ENCODE measurements at places on chromosomes 1 and 21. TPM values are rescaled to one million over a fixed set of nuclear protein-coding genes. Genes with fewer than 3 reads are reported as not detected.
A peak's percentile ranks its signal among the peaks of the same experiment; 100 is the strongest.

- DNase-seq = peak; percentile 86
Observed at GRCh38 chr1:182330303-182330702, 61.3 kb downstream of the GLUL start.

DNA sequence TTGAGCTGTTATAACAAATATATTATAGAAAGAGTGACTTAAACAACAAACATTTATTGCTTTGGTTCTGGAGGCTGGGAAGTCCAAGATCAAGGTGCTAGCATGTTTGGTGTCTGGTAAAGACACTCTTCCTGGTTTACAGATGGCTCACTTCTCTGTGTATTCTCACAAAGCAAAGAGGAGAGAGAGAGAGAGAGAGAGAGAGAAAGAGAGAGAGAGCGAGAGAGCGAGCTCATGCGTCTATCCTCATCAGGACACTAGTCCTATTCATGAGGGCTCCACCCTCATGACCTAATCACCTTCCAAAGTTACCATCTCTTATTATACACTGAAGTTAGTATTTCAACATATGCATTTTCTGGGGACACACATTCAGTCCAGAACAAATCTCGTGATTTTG is 32.7 kb upstream of the PCP4 start:
- DNase-seq = no peak

GRCh38 chr1:198889101-198889500 is 250.3 kb downstream of the PTPRC start:
- no peak for DNase-seq

DNA sequence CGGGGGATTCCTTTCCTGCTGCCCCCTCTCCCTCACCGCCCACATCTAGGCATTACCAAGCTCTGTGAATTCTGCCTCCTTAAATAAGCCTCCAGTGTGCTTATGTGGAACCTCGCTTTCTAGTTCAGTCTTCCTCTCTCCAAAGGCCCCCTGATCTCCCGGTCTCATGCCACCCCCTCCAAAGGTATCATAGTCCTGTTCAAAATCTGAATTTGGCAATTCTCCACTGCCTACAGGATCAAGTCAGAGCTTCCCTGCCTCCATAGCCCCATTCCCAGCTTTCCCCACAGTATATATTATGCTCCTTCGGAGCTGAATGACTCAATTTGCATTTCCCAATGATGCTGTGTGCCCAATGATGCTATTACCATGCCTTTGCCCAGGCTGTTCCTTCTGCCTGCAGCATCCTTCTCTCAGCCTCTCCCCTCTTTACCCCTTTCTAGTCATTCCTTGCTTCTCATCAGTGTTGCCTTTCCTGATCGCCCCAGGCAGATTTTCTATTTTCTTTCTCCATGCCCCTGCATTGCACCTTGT is 1.7 kb downstream of the AZIN2 start:
- DNase-seq = no peak

Gene ZNF496
- total RNA-seq = 32.7 TPM

Gene EDEM3
- 15.1 TPM for total RNA-seq

DNA sequence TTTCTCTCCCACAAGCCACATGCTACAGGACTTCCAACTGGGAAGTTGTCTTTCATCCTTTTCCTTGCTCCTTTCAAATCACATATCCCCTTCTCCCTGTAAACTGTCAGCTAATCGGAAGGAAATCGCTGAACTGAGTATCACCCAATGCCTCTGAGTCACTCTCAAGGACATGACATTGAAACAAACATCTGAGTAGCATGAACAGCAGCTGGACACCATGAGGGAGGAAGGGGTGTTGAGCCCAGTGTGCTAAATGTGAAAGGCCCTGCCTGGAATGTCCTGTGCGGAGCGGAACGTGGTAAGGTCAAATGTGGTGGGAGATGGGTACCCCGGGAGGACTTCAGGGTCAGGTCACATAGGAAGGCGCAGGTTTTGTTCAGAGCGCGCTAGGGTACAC is at the start of gene OR2AJ1:
TSS of gene OR2AJ1 (plus strand) at position 22 of the 400 bp plus-strand sequence. CDS start 8,880 bp downstream, outside the sequence.
- DNase-seq = no peak

Gene HPDL
- 0.62 TPM for total RNA-seq

- no peak for DNase-seq
Observed at GRCh38 chr1:93678491-93678890, 3.1 kb downstream of the BCAR3 start.

DNA sequence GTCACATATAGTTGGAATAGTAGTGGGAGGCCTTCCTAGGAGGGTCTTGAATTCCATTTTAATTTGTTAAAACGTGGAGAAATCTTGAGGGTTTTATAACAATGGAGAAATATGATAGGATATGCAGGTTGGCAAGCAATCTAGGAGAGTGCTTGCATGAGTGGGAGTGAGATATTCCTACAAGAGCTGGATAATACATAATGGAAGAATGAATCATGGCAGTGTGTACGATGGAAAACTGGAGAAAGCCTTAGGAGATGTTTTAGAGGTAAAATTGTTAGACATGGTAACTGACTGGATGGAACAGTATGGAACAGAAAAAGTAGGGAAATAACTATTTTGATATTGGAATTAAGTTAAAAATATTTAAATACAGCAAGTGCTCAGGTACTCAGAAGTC is 352.4 kb downstream of the PTBP2 start:
- no peak for DNase-seq

DNA sequence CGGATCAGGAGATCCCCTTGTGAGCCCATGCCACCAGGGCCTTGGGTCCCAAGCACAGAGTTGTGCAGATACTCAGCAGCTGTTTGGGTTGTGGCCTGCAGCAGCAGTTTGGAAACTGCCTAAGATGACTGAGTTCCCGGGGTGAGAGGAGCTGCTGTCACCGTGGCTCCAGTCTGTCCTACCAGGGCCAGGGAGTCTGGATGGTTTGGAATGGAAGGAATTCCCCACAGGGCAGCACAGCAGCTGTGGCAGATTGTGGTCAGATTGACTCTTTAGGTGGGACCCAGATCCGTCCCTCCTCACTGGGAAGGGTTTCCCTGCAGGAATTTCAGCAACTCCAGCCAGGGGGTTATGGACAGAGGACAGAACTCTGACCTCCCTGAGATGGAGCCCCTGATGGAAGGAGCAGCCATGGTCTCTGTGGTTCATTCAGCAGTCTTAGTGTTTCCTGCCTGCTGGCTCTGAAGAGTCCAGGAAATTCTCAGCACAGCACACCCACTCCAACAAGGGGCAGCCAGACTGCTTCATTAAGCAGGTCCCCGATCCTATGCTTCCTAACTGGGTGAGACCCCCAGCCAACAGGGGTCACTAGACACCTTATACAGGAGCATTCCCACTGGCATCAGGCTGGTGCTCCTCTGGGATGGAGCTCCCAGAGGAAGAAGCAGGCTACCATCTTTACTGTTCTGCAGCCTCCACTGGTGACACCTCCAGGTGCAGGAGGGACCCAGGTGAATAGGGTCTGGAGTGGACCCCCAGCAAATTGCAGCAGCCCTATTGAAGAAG is 51.5 kb upstream of the TNFSF4 start:
- DNase-seq = no peak

- DNase-seq = no peak
Observed at GRCh38 chr1:193427524-193427923, 241.1 kb upstream of the B3GALT2 start.

DNA sequence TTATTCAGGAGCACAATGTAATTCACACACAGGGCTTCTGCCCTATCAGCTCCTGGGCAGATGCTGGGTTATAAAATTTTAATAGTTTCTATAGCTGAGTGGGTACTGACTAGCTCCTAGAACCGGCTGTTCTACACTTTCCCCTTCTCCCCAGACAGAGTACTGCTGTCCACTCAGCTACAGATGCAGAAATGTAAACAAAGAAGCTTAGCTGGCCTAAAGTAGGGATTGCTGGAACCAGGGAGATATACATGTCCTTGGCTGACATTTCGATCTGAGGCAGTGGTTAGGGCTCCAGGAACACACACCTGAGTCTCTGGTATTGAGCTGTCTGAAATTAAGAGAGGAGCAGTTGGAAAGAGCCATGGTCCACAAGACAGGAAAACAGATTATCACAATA is 211.5 kb upstream of the USP24 start:
- no peak for DNase-seq

Gene DMBX1
- 0.42 TPM for total RNA-seq

Gene ABCG1
- 53.1 TPM for total RNA-seq

DNA sequence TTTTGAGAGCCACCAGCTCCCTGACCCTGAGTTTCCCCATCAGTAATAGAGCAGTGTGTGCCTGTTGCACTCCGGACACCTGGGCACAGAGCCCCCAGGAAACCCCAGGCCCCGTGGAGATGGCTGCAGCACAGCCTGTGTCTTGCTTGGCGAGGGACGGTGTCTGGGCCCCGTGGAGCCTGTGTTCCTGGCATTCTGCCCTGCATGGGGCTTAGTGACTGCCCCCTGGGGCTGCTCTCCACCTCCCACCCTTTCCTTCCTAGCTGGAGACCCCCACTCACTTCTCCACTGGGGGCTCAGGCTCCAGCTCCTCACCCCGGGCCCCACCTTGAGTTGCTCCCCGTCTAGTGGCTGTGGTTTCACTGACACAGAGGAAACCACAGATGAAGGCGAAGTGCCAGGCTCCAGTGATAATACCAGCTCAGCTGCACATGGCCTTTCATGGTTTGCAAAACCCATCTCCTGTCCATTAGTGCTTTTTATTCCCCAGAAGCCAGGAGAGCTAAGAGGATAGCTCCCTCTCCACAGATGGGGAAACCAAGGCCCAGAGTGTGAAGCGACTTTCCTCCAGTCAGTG is 39.4 kb downstream of the DMRTB1 start:
- no peak for DNase-seq

GRCh38 chr1:180534214-180534613 is 24.6 kb upstream of the OVAAL start:
- DNase-seq = no peak

DNA sequence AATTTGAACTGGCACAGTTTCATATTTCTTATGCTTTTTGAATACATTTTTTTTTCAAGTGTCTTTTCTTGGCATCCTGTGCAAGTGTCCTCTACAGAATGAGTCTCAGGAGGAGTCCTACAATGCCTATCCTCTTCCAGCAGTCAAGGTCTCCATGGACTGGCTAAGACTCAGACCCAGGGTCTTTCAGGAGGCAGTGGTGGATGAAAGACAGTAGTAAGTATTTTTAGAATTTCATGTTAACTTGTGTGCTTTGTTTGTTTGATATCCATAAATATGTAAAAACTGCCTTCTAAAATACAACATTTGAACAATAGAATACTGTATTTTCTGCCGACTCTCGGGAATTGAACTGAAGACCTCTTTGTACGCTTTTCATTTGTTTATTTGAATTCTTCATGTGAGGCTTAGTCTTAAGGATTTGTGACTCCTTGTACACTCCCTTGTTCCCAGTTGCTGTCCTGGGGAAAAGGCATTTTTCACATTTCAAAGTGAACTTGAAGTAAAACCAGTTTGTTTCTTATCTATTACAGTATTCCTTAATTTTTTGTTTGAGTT is 56.6 kb downstream of the NCF2 start:
- no peak for DNase-seq

GRCh38 chr1:204136814-204137213 is 15.0 kb downstream of the ETNK2 start:
- no peak for DNase-seq

GRCh38 chr1:30638811-30639210 is 84.6 kb downstream of the MATN1 start:
- DNase-seq = no peak

GRCh38 chr1:183844806-183845205 is 39.9 kb downstream of the RGL1 start:
- no peak for DNase-seq

Gene EFHD2
- 38.9 TPM for total RNA-seq

GRCh38 chr1:183958958-183959357 is 78.6 kb downstream of the COLGALT2 start:
- DNase-seq = no peak
